ENCODE measurements at places on chromosomes 4 and X. TPM values are rescaled to one million over a fixed set of nuclear protein-coding genes. Genes with fewer than 3 reads are reported as not detected.

Gene ADAM29
- total RNA-seq, result 5.8 TPM

DNA sequence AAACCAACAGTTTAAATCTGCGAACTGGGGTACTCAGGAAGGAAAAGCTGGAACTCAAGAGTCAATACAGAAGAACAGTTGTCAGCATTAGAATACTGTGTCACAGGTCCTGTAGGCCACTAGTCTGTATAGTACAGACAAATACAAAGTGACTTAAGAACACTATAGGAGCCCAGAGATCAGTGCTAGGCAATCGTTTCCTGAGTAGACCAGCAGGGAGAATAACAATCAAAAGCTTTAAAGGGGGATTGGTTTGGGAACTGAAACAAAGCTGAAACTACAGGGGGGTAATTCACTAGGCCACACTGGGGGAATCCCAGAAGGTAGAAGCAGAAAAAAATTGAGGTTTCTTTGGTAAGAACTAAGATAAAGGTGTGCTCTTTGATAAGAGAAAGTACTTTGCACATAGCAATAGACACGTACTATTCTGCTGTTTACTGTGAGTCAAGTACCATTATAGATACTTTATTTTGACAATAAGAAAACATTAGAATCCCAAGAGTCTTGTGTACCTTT, 339.7 kb downstream of the PCDH19 start:
- DNase-seq, result no peak

GRCh38 chrX:103367502-103367901, 8.8 kb upstream of the BEX3 start:
- no peak for DNase-seq

DNA sequence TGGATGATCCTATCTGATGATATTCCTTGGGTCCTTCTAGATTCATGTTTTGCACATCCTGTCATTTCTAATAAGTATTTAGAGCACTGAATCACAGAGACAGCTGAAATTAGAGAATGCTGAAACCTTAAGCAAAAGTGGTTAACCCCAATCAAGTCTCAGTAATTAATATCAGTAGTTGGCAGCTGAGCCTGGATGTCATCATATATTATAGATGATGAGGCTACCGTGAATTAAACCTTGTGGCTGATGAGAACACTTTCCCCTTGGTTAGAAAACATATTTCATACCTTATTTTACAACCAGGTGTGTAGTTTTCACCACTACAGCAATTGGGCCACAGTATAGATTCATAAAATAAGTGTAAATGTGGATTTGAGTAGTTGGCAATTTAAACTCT, 499.0 kb downstream of the PDGFC start:
- DNase-seq, result no peak

DNA sequence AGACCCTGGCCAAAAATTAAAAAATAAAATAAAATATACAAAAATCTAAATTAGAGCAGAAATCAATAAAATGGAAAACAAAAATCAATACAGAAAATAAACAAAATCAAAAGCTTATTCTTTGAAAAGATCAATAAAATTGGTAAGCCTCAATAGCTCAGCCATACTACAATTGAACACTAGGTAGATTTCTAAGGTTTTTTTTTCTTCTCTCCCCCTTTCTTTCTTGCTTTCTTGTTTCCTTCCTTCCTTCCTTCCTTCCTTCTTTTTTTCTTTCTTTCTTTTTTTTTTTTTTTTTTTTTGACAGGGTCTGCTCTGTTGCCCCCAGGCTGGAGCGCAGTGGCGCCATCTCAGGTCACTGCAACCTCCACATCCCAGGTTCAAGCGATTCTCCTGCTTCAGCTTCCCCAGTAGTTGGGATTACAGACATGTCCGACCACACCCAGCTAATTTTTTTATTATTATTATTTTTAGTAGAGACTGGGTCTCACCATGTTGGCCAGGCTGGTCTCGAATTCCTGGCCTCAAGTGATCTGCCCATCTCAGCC, 23.4 kb upstream of the PPP3CA start:
- DNase-seq, result no peak

GRCh38 chr4:3880615-3881120, 114.5 kb downstream of the ADRA2C start:
- DNase-seq, result peak; percentile 69

- DNase-seq, result no peak
Measured at GRCh38 chr4:161916035-161916434, 247.8 kb downstream of the FSTL5 start.

Gene HSFX1
- total RNA-seq, result 2.2 TPM

- no peak for DNase-seq
Measured at GRCh38 chr4:86522349-86522748, 71.8 kb upstream of the PTPN13 start.

Measured in spinal cord (tissue), 10 donors.